Cerebellar nuclear complex (tissue), 1 donor: ENCODE measurements at places on chromosomes 4 and X.

DNA sequence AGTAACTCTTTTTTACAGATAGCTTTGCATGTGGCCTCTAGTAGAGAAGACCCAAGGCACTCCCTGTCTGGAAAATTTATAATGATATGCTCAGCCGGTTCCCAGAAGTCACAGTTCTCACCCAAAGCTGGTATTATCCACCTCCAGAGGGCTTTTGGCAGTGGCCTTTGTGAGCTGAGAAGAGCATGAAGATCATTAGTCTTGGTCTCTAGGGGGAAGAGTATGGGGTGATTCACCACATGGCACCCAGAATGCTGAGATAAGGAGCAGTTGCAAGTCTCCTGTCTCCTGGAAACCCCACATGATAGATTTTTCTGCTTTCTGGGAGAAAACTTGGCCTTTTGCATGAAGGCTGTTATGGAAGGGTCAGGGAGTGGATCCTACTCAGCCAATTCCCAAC lies 75.4 kb upstream of the PRPS1 start:
- no peak for DNase-seq

GRCh38 chr4:138572007-138572406 lies 329.9 kb upstream of the SLC7A11 start:
- no peak for DNase-seq

- DNase-seq: no peak
Observed at GRCh38 chr4:169313732-169314131, 43.0 kb upstream of the SH3RF1 start.

- DNase-seq: no peak
Observed at GRCh38 chr4:47485768-47486167, 693 bp downstream of the ATP10D start.

- DNase-seq: no peak
Observed at GRCh38 chr4:107691378-107691777, 28.7 kb downstream of the PAPSS1 start.
